SW 1271 (cell line): ENCODE measurements at places on chromosomes 3 and 15.

DNA sequence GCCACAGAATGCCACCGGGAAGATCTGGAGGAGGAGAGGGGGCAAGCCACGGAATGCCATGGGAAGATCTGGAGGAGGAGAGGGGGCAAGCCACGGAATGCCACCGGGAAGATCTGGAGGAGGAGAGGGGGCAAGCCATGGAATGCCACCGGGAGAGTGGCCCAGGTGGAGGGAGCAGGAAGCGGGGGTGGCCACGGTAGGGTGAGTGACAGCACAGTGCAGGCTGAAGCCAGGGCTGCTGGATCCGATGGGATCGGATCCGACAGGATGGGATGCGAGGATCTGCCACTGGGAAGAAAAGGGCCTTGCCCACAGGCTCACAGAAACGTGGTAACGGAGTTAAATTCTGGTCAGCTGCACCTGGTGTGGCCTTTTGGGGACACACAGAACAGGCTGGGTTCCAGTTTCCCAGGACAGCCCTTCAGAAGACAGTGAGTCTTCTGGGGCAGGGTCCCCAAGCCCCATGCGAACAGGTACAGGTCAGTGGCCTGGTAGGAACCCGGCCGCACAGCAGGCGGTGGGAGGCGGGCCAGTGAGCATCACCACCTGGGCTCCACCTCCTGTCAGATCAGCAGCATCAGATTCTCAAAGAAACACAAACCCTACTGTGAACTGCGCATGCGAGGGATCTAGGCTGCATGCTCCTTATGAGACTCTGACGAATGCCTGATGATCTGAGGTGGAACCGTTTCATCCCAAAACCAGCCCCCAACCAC, 58.8 kb downstream of the XXYLT1 start:
- no peak for DNase-seq

GRCh38 chr3:144341471-144341870, 369.8 kb downstream of the DIPK2A start:
- DNase-seq, result no peak

DNA sequence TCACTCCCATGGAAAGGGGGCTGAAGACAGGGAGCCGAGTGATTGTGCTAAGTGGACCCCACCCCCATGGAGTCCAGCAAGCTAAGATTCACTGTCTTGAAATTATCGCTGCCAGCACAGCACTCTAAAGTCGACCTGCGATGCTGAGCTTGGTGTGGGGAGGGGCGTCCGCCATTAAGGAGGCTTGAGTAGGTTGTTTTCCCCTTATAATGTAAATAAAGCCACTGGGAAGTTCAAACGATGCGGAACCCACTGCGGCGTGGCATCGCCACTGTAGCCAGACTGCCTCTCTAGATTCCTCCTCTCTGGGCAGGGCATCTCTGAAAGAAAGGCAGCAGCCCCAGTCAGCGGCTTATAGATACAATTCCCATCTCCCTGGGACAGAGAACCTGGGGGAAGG, 10.9 kb upstream of the SRGAP3 start:
- DNase-seq, result no peak

DNA sequence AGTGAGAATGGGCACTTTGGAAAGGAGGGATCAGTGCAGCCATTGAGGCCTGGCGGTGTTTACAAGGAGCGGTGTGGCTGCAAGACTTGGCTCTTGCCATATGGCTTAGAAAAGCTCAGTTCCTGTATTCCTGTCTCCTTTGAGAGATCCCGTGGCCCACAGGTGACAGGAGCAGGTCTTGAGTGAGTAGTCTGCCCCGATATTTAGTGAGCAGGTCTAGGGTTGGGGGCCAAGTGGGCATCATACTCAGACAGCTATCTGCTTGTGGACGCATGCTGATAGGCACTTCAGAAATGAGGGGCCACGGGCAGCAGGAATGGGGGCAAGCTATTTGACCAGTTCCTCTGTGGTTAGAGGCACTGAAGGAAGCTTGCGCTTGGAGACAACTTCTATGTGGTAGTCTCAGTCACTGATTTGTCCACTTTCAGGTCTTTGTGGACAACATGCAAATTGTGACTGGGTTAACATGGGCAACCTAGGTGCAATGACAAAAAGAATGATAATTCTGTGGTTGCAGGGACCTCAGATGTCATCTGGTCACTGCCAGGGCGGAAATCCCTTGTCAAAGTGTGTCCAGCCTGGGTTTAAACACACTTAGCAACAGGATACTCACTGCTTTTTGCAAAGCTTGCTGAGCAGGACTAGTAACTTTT, 1.1 kb downstream of the TMED3 start:
- no peak for DNase-seq

DNA sequence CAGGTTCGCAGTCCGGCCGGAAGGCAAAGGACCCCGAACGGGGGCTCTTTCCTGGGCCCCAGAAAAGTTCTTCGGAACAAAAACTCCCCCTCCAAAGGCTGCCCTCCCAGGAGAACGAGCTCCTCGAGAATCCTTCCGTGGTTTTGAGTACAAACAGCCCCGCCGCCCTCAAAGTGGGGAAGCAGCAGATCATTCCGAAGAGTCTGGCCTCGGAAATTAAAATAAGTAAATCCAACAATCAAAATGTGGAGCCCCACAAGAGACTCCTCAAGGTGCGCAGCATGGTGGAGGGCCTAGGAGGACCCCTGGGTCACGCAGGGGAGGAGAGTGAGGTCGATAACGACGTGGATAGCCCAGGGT, 1.3 kb downstream of the ARHGEF26 start:
- no peak for DNase-seq

DNA sequence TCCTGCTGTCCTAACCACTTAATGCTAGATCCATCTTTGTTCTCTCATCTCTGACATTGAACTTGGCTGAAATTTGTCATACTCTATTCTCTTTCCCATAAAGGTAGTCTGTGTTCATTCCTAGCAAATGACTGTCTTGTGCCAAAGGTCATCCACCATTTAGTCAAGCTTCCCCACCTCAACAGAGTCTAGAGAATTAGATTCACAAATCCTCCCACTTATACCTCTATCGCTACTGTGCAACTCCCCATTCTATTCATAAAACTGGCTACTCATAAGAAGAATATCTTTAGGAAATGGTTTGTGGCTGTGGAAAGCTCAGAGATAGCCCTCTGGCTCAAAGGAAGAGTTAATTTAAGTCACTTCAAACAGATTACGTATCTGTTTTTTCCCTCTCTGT, 59.7 kb upstream of the MBNL1 start:
- DNase-seq, result no peak

DNA sequence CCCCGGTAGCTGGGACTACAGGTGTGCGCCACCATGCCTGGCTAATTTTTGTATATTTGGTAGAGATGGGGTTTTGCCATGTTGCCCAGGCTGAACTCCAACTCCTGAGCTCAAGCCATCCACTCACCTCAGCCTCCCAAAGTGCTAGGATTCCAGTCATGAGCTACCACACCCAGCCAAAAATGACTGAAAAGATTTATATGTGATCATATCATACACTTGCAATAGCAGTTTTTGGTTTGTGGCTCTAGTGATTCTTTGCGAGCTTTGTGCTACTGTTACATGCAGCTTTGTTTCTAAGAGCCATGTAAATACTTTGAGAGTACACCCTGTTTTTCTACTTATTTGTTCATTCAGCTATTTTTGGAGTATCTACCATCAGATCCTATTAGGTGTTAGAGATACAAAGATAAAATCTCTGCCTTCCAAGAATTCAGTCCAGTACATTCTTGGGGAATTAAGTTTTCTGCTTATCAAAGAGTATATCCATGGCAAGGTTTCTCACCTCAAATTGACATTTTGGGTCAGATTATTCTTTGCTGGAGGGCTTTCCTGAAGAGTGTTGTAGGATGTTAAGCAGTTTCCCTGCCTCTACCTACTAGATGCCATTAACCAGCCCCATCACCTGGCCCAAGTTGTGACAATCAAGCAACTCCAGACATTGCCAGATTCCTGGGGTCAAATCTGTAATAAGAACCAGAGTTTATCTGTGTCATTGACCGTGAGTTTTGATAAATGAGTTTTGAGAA, 15.0 kb downstream of the SNAP23 start:
- no peak for DNase-seq

DNA sequence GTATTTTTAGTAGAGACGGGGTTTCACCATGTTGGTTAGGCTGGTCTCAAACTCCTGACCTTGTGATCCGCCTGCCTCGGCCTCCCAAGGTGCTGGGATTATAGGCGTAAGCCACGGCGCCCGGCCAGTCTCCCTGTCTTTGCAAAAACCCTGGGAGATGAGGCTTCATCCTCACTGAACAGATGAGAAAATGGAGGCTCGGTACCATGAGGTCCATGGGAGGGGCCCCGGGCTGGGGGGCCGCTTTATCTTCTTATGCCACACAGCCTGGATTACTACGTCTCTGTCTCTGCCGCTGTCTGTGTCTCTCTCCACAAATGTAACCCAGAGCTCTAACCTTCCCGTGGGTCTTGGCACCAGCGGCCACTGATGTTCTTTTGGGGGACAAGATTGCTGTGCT, 39.1 kb downstream of the ABTB1 start:
- no peak for DNase-seq

DNA sequence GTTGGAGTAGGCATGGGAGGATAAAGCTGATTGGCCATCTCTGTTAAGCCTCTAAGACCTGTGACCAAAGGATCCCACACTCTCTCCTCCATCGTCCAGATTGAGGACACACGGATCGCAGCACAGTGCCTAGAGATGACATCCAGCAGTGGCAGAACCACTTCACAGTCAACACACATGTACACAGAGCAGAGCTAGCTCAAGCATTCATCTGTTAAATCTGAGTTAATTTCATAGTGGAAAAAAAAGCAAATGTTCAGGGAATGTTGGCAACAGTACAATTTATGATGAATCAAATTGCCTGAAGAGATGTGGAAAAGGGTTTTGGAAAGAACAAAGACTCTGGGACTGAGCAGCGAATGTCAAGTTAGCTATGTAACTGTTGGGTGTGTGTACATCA, 108.1 kb upstream of the PLAAT1 start:
- DNase-seq, result no peak

GRCh38 chr15:63605816-63606215, 8.6 kb downstream of the FBXL22 start:
- DNase-seq, result no peak

GRCh38 chr3:13671482-13672233, 122.7 kb downstream of the FBLN2 start:
- DNase-seq, result no peak

DNA sequence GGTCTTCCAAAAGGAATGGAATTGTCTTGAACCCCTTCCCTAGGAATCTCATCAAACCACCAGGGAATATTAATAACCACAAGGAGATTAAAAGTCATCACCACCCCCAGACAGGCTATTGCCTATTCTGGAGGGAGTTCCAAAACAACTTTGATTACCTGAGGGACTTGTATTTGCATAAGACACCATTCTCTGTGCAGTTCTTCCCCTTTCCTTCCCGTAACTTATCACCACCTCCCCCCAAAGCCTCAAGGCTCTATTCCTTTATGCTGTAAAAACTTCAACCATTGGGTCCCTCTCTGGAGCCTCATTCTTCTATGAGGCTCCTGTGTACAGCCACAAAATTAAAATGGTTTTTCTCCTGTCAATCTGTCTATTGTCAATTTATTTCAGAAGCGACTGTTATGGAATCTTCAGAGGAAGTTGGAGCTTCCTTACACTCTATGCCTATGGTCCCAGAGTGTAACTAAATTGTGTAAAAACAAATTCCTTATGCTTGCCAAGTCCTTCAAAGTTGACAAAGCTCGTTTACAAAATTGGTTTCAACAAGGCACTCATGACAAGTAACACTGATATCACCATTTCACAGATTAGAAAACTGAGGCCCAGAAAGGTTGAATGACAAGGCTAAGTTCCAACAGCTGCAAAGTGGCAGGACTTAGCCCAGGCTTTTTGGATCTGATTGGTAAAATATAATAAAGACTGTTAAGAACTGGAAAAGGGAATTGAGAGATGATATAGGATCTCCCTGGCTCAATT, 68.3 kb upstream of the HERC1 start:
- DNase-seq, result no peak

DNA sequence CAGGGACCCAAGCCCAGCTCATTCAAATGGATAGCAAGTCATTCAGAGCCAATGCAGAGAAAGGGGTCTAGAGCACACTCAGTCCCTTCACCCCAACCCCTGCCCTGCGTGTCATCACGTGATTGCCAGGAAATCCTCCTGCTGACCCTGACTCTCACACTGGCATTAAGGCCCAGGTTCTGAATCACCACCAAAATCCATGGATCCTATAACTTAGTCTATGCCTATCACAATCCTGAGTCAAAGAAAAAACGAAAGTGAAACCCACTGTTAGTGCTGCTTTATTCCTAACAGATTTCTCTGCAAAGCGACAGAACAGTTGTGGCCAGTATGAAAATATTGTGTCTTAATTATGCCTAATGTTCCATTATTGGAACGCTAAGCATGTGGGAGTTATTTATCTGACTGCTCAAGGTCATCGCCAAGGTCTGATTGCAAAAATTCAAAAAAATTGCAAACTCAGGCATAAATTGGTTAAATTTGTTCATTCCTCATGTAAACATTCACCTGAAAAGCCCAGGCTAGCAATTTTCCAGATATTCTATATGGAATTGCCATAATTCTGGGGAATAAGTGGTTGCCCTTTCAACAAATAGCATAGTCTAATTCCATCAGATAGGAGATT, 108.7 kb upstream of the EIF1B start:
- no peak for DNase-seq

GRCh38 chr15:93562395-93563123, 473.5 kb upstream of the RGMA start:
- no peak for DNase-seq
